ENCODE measurements at places on chromosomes 12 and 14. TPM values are rescaled to one million over a fixed set of nuclear protein-coding genes. Genes with fewer than 3 reads are reported as not detected.

APOF gene
- not detected for total RNA-seq

CIROP gene
- not detected for total RNA-seq

RASSF8 gene
- total RNA-seq = 128 TPM

CLEC1A gene
- not detected for total RNA-seq

Measured in fibroblast of the aortic adventitia (primary cell).